Retina (tissue), 1 donor: ENCODE measurements at places on chromosomes 4 and X.

GRCh38 chr4:104066533-104066932, 346.7 kb upstream of the TACR3 start:
- no peak for DNase-seq

DNA sequence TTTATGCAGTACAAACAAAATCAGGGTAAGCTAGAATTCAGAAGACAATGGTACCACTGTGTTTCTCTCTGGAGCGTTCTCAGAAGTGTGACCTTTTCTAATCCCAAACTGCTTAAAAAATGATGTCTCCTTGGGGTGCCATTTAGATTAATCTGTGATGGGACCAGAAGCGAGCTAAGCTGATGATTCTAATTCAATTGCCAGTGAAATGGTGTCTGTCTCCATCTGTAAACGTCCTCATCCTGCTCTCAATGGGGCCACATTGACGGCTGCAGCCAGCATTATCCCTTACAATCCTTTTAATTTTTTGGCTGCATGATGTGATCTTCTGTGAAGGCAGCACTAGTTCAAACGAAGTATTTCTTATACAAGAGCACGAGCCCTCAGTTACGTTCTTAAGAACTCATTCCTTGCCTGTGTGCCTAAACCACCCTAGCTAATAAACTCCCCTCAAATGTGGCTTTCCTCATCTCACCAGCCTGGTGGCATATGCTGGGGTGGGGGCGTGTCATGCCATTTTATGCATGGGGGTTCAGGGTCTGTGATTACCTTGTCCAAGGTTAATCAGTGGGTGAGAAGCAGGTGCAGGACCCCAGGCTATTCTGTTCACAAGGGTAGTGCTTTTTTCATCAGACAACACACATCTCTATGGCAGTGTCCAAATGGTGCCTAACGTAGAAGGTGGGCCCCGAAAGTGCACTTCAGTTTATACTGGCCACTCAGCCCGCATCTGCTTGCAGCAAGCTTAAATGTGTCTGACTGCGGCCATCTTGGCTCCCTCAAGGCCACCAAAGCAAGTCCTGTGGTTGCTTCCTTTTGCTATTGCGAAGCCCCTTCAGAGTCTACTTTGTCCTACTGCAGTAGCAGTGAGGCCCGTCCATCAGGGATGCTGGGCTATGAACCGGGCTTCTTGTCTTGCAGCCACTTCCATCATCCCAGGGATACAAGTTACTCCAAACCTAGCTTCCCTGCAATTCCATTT, 45.7 kb upstream of the SLC2A9 start:
- DNase-seq: no peak

GRCh38 chr4:161663844-161664243, 500.0 kb downstream of the FSTL5 start:
- no peak for DNase-seq

DNA sequence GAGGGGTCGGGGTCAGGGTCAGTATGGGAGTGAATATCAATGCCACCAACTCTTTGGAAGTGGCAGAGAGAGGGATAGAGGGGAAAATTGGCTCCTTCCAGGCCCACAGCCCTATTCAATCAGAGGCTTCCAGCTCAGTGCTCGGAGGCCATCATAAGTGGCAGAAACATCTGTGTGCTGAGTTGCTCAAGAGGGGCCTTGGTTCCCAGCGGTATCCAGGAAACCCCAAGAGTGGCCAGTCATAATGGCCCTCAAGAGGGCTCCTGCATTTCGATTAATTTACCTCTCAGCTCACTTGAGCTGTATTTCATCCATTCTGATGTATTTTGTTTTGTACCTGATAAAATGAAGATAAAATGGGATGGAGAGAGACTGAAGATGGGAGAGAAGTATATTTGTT, 154.3 kb upstream of the EOLA2 start:
- no peak for DNase-seq

GRCh38 chr4:187258651-187259401, 535.2 kb upstream of the FAT1 start:
- no peak for DNase-seq

DNA sequence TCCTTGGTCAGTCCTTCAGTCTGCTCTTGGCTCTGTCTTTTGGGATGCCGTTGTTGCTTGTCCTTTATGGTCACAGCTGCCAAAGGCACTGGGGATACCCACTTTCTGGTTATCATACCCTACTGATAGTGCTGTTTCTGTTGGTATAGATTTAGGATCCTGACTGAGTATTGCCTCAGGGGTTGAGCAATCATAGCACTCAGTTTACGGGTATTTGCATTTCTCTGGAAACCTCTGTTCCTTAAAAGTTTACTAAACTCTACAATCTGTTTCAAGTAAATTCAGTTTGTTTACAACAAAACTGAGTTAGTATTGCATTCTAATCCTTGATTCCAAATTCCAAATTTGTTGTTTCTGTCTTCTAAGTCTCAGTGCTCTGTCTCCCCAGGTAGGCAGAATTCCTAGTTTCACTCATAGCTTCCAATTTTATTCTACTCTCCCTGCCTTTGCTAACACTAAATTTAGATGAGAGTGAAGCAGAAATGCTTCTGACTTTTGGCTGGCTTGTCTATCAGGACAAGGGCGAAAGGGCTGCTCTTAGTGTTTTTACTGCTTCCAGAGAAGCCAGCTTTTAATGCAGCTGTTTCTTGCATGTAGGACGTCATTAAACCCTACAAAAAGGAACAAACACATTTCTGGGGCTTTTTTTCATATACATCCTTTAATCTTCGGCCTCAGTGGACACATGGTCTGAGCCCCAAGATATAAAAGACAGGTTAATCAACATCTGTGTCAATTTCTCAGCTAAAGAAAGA, 17.2 kb upstream of the TET2 start:
- DNase-seq: no peak

GRCh38 chr4:118322831-118323502, 29.8 kb downstream of the PRSS12 start:
- DNase-seq: no peak

DNA sequence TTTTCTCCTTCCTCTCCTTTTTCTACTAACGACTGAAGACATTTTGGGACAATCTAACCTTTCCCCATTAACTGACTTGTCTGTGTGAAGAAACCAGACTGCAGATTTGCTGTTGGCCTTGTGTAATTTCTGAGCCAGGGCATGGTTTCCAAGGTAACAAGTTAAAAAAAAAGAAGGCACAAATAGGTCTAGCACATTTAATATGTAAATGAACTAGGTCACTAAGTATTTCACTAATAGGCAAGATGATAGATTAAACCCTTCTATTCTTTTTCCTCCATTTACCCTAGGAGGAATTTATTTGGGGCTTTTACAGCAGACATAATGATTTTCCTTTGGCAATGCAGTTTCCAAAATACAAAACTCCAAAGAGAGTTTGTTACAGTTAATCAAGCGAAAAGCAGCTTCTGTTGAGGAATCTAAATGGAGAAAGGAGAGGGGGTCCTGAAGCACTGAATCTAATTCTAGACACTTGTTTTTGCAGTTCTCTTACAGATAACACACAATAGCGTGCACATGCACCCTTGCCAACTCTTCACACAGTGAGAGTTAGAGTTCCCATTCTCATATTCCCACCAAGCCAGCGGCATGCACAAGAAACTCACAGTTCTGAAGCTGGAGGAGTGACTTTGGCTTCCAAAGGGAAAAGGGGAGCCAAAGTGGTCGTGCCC, 72.0 kb downstream of the TSPAN5 start:
- peak; percentile 32 for DNase-seq

GRCh38 chr4:80098635-80099034, 25.6 kb upstream of the ANTXR2 start:
- no peak for DNase-seq

DNA sequence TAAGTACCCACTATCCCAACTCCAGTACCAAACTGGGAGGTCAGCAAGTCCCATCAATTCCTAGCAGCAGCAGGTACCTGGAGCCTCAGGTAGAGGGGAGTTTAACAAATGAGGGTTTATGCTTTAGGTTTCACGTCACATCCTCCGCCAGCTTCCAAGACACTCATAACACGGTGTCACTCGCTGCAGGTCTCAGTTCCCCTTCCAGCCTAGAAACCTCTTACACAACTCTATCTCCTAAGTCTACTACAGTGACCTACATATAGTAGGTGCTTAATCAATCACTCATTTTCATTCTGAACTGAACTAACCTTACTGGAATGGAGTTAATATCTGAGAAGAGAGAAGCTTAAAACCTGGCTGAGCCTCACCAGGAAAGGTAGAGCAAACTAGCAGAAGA, 96.0 kb downstream of the EFHC2 start:
- DNase-seq: no peak

DNA sequence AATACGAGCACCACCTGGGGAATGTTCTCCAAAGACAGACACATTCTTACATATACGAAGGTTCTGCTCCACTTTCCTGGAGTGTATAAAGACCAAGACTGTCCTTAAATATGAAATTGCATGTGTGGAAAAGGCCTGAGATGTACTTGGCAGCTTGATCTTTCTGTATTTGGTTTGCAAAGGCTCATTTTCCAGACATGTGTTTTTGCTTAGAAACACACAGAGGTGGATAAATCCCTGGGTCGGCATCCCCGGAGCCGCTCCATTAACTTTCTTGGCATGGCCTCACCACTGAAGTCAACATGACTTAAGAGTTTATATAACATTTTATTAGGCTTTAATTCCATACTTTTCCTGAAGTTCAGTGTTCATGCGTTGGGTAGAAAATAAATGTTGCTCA, 239.4 kb downstream of the LDB2 start:
- DNase-seq: no peak

DNA sequence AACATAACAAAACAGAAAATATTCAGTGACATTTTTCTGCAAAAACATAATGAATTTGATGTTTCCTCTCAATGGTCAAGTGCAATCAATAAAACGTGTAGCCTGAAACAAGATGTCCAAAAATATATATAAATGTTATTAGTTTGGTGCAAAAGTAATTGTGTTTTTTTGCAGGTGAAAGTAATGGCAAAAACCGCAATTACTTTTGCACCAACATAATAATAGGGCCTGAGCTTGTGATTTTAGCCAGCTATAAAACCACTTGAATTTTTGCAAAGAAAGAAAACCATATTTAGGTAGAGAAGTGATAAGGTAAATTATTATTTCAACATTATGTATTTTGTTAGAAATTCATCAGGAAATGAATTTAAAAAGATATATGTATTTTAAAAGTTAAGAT, 475.3 kb upstream of the AMOT start:
- DNase-seq: no peak

- no peak for DNase-seq
Observed at GRCh38 chrX:18885328-18886004, 98.4 kb downstream of the PHKA2 start.

- DNase-seq: no peak
Observed at GRCh38 chrX:19704132-19704531, 183.3 kb downstream of the SH3KBP1 start.

DNA sequence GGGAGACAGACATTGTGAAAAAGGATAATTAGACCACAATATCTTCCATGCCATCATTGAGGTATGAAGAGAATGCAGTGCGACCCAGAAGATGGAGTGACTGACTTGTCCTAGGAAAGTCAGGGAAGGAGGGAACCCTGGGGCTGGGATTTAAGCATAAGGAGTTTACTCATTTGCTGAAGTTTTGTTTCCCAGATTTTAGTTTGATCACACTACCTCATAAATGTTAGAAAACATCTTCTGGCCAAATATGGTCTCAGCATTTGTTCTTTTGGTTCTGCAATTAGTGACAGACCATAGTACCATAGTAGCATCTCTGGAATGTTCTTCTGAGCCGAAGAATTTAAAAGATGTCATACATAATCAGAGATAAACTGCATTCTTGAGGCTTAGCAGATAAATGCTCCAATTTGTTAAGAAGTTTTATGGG, 96.5 kb upstream of the PGRMC2 start:
- no peak for DNase-seq

- DNase-seq: no peak
Observed at GRCh38 chr4:24768006-24768405, 27.4 kb upstream of the SOD3 start.

- no peak for DNase-seq
Observed at GRCh38 chrX:41728125-41728524, 4.1 kb downstream of the GPR82 start.

- DNase-seq: peak; percentile 72
Observed at GRCh38 chr4:24799544-24800324, 4.4 kb downstream of the SOD3 start.

- no peak for DNase-seq
Observed at GRCh38 chrX:46251755-46252154, 293.5 kb downstream of the ZNF674 start.

DNA sequence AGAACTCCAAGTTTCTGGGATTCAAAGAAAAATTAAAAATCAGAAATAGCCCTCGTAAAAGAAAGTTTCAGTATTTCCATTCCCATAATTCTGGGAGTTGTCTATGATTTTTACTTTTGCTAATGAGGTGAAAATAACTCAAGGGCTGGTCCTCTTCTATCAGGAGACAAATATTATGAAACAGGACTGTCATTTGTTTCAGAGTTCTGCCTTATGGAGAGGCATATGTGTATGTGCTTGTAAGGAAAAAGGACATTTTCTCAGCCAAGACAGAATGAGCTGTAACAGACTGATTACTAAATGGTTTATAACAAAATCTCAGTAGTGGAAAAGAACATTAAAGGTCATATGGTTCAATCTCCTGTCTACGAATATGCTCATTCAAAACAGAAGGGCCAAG, 59.0 kb upstream of the TAB3 start:
- DNase-seq: no peak

DNA sequence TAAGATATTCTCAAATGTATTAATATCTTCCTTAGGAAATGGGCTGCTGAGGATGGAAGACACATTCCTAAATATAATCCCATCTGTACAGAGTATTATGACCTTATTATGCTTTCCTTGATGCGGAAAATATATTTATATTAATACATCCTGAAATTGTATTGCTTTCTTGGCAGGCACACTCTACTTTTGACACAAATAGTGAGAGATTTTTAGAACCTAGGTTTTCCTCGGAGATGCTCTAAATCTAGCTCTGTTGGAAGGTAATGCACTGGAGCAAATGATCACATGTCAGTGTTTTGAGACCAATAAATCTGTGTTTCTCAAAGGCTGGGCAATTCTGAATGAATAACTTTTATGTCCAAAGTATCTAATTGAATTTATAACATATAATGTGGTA, 94.3 kb upstream of the MAGEC2 start:
- DNase-seq: no peak

DNA sequence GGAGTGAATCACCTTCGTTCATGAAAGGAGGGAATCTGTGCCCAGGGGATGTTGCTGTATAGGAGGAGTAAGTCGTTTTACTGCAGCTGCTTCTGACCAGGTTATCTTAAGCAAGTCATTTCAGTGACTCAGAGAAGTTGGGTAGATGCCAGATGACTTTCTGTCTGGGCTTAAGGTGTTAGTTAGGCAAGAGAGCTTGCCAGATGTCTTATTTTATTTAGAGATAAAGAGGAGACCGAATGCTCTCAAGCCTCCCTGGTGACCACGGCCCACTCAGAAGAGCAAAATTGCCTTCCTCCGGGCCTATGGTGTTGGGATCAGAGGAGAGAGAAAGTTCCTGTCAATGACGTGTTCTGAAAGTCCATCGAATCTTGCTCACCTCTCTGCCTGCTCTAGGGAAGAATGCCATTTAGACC, 16.3 kb upstream of the ZNF827 start:
- DNase-seq: no peak
